ENCODE measurements at places on chromosomes 2 and 18.

DNA sequence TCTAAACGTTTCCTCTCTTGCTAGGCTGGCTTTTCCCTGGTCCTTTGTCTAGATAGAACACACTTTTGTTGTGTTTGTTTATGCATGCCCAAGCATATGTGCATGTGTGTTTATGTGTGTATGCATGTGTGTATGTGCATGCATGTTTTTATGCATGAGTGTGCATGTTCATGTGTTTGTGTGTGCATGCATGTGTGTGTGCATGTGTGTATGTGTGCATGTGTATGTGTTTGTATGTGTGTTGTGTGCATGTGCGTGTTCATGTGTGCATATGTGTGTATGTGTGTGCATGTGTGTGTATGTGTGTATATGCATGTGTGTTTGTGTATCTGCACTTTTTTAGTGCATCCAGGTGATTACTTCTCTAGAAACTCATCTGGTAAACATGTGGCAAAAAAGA lies 558.0 kb downstream of the GALR1 start:
- no peak for DNase-seq

GRCh38 chr2:54465143-54465542 lies 9.0 kb downstream of the SPTBN1 start:
- no peak for DNase-seq

- peak; percentile 5 for DNase-seq
These were observed 494.5 kb upstream of the MAP2 start for GRCh38 chr2:208929139-208929864.

GRCh38 chr2:231395188-231396057 lies at the start of gene B3GNT7:
B3GNT7 (plus strand) TSS chr2:231395710; CDS start chr2:231395804, 94 bp downstream.
- no peak for DNase-seq

- no peak for DNase-seq
These were observed 35.4 kb upstream of the NABP1 start for GRCh38 chr2:191642541-191642940.

DNA sequence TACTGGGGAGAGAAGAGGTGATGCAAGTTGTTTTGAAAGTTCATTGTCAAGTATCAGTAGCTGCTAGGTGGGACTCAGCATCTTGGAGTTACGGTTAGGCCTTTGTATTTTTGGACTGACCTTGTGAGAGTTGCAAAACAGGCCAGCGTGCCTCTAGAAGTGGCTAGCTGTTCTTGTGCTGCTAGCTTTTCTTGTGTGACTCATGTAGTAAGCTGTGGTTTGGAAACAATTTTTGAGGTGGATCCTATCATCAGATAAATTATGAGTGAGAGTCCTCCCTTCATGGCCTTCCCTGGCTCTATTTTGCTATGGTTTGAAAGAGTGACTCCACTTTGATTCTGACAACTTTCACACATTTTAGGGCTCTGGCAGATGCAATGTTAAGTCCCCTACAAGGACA lies 409.2 kb upstream of the HS6ST1 start:
- DNase-seq: no peak

GRCh38 chr2:104023765-104024164 lies 830.1 kb upstream of the POU3F3 start:
- DNase-seq: no peak

DNA sequence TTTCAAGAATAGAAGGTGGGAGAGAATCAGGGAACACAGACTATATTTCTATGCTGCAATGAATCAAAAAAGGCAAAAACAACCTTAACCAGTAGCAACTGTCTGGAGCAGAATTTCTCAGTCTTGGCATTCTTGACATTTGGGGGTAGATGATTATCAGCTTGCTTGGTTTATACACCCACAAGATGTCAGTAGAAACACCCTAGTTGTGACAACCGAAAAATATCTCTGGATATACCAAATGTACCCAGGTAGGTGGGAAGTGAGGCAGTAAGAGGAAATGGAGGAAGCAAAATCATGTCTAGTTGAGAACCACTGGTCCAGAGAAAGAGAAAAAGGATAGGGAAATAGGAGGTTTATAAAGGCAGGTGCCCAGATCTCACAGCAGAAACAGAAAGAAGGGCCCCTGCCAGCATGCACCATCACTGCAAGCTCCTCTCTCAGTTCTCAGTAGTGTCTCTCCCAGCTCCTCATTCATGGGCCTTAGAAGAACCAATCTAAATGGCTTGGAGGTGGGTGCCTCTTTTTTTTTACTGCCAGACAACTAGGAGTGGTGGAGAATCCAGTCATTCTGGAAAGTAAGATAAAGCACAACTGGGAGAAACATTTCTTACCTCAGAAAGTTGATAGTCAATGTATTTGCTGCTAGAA lies 50.4 kb downstream of the MBD2 start:
- no peak for DNase-seq

GRCh38 chr2:69335311-69335710 lies 51.7 kb downstream of the GFPT1 start:
- DNase-seq: no peak

DNA sequence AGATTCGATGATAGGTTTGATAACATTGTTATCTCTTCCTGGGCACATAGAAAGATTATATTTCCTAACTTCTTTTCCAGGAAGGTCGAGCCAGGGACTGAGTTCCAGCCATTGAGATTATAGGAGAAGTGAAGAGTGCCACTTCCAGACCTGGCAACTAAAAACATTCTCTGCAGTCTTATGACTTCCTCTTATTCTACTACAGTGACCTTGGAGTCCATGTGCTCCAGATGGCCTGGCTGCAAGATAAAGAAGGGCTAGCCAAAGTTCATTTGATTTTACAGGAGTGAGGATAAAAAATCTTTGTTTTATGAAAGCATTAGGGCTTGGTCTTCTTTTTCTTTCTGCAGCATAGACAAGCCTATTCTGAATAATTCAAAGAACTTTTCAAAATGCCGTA lies 363.0 kb downstream of the FSIP2 start:
- DNase-seq: no peak

DNA sequence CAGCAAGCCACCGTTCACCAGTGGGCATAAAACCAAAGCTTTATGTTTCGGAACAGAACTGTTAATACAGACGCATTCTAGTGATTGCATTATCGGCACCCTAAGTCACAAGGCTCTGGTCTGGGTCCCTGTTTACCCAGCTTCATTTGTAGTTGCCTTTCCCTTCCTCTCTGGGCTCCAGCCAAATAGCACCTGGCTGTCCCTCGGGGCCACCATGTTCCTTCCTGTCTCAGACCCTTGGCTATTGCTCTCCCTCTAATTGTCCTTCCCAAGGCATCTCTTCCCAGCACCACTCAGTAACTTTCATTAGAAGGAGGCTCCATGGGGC lies 75.3 kb downstream of the SDC1 start:
- DNase-seq: no peak

- no peak for DNase-seq
These were observed 406.6 kb downstream of the NYAP2 start for GRCh38 chr2:225806105-225806504.

DNA sequence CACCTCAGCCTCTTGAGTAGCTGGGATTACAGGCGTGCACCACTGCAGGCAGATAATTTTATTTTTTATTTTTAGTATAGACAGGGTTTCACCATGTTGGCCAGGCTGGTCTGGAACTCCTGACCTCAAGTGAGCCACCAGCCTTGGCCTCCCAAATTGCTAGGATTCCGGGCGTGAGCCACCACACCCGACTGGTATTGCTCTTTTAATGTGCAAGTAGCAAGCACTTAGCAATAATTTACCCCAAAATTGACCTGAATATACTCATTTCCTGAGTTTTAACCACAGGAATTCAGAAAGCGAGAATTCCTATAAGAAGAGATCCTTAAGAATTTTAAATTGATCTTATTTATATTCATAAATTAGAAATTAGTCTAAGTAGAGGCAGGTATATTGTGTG lies 169.1 kb downstream of the CDH2 start:
- DNase-seq: no peak

- DNase-seq: no peak
These were observed 24.5 kb downstream of the ZEB2 start for GRCh38 chr2:144495227-144496091.

GRCh38 chr2:54903736-54904554 lies 146.3 kb downstream of the RTN4 start:
- DNase-seq: no peak

DNA sequence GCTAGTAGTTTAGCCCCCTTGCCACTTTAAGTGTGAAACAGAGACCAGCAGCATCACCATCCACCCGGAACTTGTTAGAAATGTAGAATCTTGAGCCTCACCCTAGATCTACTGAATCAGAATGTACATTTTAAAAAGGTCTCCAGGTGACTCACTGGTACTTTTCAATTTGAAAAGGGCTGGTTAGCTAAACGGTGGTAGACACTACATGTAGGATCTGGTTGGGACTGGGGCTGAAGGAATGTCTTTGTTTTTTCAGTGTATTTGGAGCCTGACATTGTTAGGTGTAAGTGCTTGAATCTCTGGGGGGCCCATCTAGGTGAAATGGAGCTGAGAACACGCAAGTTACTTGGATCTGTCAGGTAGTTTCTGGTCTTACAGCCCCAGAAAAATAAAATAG lies 44.0 kb upstream of the XPO1 start:
- DNase-seq: no peak

DNA sequence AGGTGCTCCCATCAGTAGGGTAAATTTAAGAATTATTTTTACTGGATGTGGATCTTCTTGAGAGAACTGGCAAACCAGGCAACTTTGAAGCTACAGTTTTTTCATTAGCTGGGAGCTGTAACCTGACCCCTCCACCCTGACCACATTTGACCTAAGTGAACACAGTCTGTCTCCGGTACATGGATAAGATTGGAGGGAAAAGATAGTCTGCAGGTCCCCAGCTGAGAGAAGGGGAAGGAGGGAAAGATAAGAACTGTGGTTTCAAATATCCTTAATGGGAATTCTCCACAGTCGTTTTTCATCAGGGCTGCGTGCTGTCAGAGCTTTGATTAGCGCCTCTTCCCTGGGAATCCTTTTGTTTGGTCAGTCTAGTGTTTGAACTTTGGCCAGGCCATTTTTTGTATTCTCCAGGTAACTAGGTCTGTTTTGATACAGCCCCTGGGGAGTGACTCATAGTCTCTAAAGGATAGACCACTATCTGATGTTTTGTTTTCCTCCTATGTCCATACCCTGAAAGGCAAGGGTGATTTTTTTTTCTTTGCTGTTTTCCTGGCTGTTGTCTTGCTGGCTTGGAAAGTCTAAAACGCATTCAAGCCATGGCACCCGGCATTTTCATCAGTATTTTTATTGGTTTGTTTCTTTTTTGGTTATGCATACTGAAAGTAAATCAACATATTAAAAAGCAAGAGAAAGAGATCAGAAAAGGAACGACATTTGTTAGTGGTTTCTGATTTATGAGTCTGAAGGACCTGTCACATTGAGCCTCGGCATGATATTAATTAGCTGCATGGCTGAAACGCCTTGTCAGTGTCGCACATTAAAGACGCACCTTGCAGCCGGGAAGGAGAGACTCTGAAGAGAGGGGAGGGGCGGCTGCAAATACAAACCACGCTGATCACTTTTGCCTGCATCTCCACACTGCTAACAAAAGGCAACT lies 183.4 kb upstream of the FN1 start:
- peak; percentile 78 for DNase-seq

DNA sequence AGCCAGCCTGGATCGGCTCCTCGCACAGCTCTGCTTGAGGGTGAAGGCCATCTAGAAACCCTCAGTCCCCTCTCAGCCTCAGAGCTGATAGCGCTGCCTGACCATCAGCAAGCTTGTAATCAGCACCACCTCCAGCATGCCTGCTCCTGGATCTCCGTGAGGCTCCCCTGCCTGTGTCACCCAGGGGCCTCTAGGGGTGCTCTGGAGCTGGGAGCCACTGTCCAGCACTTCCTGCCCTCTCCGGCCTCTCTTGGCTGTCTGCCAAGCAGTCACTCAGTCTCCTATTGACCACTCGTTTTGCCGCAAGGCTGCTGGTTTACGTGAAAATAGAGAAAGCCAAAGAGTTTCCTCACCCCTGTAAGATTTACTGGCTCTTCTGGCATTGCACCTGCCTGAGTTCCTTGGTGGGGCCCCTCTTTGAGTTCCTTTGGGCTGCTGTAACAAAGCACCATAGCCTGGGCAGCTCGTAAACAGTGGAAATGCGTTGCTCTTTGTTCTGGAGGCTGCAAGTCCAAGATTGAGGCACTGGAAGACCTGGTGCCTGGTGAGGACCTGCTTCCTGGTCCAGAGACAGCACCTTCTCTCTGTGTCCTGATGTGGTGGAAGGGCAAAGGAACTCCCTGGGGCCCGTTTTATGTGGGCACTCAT lies 17.9 kb downstream of the CAPN10 start:
- peak; percentile 77 for DNase-seq

Measured in renal pelvis (tissue), 12 donors.